ENCODE measurements at places on chromosomes 11 and 22.

DNA sequence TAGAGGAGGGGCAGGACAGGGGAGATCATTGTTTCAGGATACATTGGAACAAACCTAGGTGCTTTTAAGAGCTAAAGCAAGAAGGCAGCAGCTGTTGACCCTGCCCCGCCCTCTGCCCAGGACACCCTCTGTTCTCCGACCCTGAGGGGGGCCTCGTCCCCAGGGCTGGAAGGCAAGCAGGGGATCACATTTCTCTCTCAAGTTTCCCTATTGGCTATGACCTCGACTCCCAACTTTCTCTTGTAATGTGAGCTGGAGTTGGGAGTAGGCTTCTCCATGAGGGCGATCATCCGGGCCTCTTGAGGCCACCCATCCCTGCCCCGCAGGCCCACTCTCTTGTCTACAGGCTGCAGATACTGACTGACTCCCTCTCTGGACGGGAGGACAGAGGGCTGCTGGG, 37.7 kb downstream of the DSCAML1 start:
- DNase-seq = no peak

DNA sequence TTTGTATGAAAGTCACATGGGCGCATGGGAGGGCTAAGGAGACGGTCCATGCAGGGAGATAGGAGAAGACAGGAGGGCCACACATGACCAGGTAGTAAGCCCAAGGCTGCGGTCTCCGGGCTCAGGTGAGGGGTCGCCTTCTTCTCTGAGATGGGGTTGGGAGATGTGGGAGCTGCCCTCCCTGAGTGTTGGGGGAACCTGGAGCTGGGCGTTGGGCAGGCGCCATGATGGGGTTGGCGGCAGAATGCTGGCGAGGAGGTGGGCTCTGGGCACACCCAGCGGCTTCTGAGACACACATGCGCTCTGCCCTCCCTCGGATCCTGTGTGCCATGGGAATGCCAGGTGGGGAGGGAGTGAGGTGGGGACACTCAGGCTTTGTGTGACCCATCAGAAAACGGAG, 254.8 kb downstream of the TBC1D22A start:
- DNase-seq = no peak

DNA sequence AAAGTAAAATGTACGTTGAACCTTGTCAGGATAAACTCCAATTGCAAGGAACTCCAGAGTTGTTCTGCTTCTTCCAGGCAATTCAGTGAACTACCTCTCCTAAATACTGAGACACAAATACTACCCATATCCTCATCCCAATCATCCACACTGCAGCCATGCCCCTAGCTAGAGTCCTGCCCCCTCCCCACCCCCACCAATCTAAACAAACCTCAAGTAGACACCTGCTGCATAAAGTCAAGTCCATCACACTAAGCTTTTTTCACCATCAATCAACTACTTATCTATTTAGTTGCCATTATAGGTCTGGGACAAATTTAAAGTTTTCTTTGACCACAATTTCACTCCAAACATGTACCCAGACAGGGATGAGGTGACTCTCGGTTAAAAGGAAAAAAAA, 93.2 kb upstream of the APOA1 start:
- DNase-seq = no peak

DNA sequence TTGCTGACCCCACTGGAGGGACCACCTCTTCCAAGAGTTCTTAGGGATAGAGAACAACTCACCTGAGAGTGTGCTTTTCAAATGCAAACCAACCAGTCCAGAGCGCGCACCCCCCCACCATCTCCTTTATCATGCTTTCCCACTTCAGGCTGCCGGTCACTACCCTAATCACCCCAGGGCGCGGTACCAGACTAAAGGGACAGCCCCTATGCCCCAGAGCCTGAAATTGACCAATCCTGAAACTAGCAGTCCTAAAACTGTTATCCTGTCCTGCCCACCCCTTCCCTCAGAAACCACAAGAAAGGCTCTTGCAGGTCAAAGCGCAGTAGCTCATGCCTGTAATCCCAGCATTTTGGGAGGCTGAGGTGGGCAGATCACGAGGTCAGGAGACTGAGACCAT, 37.0 kb downstream of the NEAT1 start:
- DNase-seq = no peak
